Activated CD4-positive, alpha-beta T cell treated with anti-CD3 and anti-CD28 coated beads, Interleukin-2, amount 10 ng/mL, durations not matched to agents 7 days and 5 days (primary cell): ENCODE measurements at places on chromosomes 12 and 14. TPM values are rescaled to one million over a fixed set of nuclear protein-coding genes. Genes with fewer than 3 reads are reported as not detected.
A peak's percentile ranks its signal among the peaks of the same experiment; 100 is the strongest.

DNA sequence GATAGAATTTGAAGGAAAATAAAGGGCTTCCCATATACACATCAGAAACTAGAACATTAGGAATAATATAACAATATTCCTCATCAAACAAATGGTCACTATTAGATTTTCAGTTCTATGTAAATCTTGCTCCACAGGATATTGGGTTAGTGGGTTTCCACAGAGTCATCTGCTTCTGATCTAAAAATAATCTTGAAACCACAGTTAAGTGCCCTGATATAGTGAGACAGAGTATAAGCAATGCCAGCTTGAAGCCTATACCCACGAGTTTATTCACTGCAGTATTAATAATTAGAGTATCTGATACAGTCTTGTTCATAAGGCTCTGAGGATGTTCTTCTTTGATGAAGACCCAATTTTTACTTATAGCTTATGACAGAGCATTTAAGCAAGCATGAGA is 74.5 kb upstream of the ATF7IP start:
- peaks cover 2% of the 10 kb centered on the region for H3K4me1 ChIP-seq
- no peaks in the 10 kb centered on the region for H3K27me3 ChIP-seq
- no peak overlapping the region for H3K27ac ChIP-seq
- DNase-seq, result no peak
- H3K36me3 ChIP-seq, result no peaks in the 10 kb centered on the region

GRCh38 chr14:97723351-97723750 is 926.2 kb downstream of the VRK1 start:
- H3K4me1 ChIP-seq, result peaks cover 90% of the 10 kb centered on the region
- H3K27ac ChIP-seq, result peak overlapping the region; percentile 96
- H3K27me3 ChIP-seq, result no peaks in the 10 kb centered on the region

DNA sequence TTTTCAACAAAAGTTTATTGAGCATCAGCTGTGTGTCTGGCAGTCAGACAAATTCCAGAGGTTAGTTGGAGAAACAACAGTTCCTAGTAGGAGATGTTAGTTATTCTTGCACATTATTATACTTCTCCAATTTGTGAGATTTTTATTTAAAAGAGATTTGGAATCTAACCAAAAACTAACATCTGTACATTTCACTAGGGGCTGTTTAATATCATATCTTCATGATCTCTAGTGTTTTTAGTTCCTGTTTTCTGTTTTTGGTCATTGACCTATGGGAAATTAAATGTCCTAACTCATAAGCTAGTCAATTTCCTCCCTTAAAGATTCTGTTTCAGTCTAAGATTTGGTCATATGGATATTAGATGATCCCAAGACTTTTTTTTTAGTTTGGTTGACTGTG is 34.1 kb upstream of the KLHDC2 start:
- no peak overlapping the region for H3K27ac ChIP-seq
- H3K36me3 ChIP-seq, result no peaks in the 10 kb centered on the region
- no peaks in the 10 kb centered on the region for H3K27me3 ChIP-seq
- DNase-seq, result no peak
- H3K4me3 ChIP-seq, result no peak overlapping the region

DNA sequence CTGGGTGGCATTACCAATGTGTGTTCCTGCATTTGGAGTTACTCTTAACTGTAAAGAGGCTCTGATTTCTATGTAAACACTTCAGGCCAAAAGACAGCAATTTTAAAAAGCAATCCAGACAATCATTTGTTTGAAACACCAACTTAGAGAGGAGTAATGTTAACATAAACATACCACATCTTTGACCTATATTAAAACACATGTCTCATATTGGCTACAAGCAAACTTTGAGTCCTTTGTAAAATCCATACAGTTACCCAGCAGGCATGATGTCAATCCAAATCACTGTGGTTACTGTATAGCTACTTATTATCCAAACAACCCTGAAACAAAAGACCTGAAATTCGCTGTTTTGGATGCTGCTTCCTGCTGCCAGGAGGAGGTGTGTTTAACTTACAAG is 7.5 kb upstream of the G2E3 start:
- peaks cover 3% of the 10 kb centered on the region for H3K4me1 ChIP-seq
- H3K27ac ChIP-seq, result no peak overlapping the region
- H3K4me3 ChIP-seq, result no peak overlapping the region
- no peak for DNase-seq
- peaks cover 25% of the 10 kb centered on the region for H3K27me3 ChIP-seq

DNA sequence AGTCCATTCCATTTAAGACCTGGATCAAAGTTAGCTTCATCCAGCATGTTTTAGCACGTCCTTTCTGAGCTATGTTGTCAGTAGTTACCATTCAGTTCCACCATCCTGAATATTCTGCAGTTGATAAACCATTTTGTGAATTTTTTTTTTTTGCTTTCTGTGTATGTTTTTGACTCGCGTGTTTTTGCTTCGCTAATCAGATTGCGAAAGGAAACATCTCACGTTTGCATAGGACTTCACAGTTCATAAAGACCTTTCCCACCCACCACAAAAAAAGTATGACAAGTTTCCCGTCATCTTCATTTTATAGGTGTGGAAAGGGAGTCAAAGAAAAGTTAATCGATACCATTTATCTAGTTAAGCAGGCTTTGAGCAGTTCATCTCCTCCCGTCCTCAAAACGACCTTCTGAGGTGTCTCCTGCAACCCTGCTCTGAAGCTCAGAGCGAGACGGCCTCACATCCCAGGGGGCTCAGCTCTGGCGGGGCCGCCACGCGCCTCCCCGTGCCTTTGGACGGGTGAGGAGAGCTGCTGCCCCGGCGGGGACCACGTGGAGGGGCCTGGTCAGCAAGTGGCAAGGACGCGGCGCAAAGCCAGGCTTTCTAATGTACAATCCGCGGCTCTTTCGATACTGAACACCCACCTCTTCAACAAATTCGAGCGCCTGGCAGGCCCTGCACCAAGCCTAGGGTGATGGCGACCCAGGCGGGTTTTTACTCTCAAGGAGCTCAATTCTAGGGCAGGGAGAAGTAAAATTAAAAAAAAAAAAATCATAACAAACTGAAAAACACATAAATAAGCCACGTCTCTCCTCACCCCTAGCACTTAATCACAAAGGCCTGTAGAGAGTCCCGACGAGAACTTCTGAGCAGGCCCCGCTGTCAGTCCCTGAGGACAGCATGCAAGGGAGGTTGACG is 988 bp upstream of the TMEM263 start:
- peaks cover 18% of the 10 kb centered on the region for H3K4me1 ChIP-seq
- H3K4me3 ChIP-seq, result peak overlapping the region; percentile 96
- DNase-seq, result no peak
- peaks cover 15% of the 10 kb centered on the region for H3K27me3 ChIP-seq

DNA sequence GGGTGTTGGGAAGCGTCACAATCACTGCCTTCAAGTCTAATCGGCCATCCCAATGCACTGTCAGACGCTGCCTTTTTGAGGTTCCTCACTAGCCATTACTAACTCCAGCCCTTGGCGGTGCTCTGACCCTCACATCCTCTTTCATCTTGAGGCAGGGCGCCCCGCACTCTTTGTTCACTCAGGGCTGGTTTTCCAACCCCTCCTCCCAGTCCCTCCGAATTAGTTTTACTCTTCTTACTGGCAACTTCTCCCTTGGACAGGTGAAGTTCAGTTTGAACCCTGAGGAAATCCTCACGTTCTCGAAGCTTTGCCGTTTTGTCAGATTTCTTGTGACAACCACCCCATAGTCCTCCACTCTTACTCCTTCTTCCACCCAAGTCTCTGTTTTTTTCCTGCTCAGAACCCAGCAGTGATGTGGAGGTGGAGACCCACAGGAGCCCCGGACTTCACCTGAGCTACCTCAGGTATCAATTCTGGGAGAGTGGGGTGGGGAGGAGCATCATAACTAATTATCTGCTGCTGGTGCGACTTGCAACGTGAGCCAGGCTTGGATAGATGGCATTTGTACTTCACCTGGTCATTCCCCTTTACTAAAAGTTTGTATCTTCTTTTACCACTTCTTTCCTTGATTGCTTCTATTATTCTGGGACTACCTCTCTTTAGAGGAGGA is 757 bp downstream of the ZC3H10 start:
- H3K36me3 ChIP-seq, result peaks cover 37% of the 10 kb centered on the region
- H3K4me1 ChIP-seq, result peaks cover 39% of the 10 kb centered on the region
- no peaks in the 10 kb centered on the region for H3K27me3 ChIP-seq
- H3K4me3 ChIP-seq, result peak overlapping the region; percentile 95
- DNase-seq, result no peak

DNA sequence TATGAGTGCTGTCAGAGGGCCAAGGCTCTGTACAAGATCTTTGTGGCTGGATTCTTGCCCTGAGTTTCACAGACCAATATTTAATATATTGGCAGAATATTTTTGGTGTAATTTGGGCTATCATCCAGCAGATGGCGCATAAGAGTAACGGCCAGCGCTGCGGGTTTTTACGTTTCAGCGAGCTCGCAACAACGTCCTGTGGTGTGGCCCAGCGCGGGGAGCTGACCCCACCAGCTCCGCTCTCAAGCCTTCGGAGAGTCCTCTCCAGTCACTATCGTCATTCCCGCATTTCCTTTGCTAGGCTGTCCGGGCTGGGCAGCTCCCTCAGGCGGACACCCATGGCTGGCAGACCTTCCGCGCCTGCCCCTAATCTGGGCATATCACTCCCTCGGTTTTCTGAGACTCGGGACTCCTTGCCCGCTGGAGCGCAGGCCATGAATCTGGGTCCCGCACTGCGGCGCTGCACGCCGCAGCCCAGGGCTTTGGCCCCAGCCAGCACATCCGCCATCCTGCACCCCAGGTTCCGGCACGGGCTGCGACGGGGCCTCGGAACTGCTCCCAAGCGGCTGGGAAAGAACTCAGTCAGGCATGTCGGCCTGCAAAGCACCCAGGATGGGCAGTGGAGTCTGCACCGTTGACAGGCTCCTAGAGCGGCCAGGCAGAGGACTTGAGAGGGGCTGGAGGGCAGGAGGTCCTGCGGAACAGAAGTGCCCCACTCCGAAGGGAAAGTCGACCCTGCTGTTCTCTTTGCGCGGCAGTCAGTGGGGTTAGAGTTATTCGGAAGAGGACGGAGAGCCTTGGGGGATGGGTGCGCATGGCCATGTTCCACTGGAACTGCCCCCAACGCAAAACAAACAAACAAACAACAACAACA is 18.4 kb downstream of the OLR1 start:
- peak overlapping the region; percentile 84 for H3K4me3 ChIP-seq
- H3K36me3 ChIP-seq, result no peaks in the 10 kb centered on the region
- H3K4me1 ChIP-seq, result peaks cover 11% of the 10 kb centered on the region
- DNase-seq, result peak; percentile 65
- H3K27ac ChIP-seq, result peak overlapping the region; percentile 69

GRCh38 chr14:37452323-37452722 is 142.7 kb downstream of the FOXA1 start:
- H3K27ac ChIP-seq, result no peak overlapping the region
- H3K27me3 ChIP-seq, result no peaks in the 10 kb centered on the region
- no peaks in the 10 kb centered on the region for H3K4me1 ChIP-seq
- H3K36me3 ChIP-seq, result no peaks in the 10 kb centered on the region
- no peak for DNase-seq

- no peak for DNase-seq
- H3K4me3 ChIP-seq, result no peak overlapping the region
- H3K36me3 ChIP-seq, result peaks cover 28% of the 10 kb centered on the region
- H3K4me1 ChIP-seq, result no peaks in the 10 kb centered on the region
- H3K27me3 ChIP-seq, result no peaks in the 10 kb centered on the region
- no peak overlapping the region for H3K27ac ChIP-seq
Measured at GRCh38 chr12:26659930-26660329, 173.1 kb downstream of the ITPR2 start.

GRCh38 chr14:104800771-104801519 is at the start of gene ZBTB42:
TSS of gene ZBTB42 (plus strand) at chr14:104801101. CDS start at chr14:104801198, 97 bp downstream.
- H3K4me3 ChIP-seq, result peak within 1 kb of the TSS; percentile 84
- H3K4me1 ChIP-seq, result peaks cover 39% of the 10 kb centered on the region
- H3K27ac ChIP-seq, result peak within 1 kb of the TSS; percentile 84
- DNase-seq, result peak; percentile 80

DNA sequence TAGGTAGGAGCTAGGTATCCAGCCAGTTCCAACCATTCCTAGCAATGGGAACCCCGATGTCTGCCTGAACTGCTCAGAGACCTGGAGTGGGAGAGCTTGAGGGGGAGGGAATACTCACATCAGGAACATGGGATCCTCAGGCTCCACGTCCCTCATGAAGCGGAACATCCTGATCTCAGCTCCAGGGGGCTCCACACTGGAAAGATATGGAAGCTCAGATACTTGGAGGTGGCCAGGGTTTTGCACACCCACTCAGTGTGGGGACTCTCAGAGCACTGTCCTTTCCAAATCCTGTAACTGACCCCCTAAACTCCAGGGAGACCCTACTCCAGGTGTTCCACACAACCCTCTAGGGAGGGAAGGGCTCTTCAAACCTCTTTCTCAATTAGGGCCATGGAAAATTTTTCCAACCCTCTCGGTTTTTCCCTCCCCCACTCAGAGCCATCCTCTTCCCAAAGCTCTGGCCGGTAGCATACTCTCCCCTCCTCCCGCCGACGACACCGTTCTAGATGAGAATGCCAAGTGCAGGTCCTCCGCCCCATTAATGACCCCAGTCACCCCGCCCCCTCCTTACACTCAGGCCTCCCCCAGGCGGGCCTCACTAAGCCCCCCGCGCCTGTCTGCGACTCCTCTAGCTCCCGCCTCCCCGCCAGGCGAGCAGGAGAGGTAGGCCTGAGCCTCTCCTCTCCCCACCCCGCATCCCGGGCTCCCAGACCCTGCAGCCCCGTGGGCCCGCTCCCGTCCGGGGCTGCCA is 597 bp downstream of the MLF2 start:
- peaks cover 25% of the 10 kb centered on the region for H3K4me1 ChIP-seq
- no peaks in the 10 kb centered on the region for H3K27me3 ChIP-seq
- peaks cover 29% of the 10 kb centered on the region for H3K36me3 ChIP-seq
- peak overlapping the region; percentile 89 for H3K4me3 ChIP-seq
- H3K27ac ChIP-seq, result peak overlapping the region; percentile 98

DNA sequence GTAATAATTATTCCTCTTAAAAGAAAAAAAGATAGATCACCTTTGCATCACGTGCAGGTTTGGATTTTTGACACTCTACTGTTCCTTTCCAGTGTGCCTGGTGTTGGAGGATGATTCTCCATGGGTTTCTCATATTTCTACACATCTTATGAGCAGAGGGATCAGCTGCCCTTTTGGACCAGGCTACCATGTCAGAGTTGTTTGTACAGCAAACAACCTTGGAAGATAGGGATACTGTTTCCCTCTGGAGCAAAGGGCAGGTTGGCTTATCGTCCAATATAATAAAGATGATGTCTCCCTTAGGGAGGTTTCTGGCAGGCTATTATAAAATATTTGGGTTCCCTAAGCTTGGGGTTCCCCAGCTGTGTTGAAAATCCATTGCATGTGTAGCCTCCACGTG is 42.1 kb downstream of the DAO start:
- peaks cover 4% of the 10 kb centered on the region for H3K27me3 ChIP-seq
- no peaks in the 10 kb centered on the region for H3K36me3 ChIP-seq
- DNase-seq, result no peak
- H3K27ac ChIP-seq, result no peak overlapping the region
- no peaks in the 10 kb centered on the region for H3K4me1 ChIP-seq
- no peak overlapping the region for H3K4me3 ChIP-seq

GRCh38 chr14:22039938-22040780 is 366.5 kb upstream of the OR4E1 start:
- peak overlapping the region; percentile 76 for H3K4me3 ChIP-seq
- peaks cover 2% of the 10 kb centered on the region for H3K27me3 ChIP-seq
- H3K36me3 ChIP-seq, result no peaks in the 10 kb centered on the region
- DNase-seq, result peak; percentile 65

The KLRG1 gene
- total RNA-seq, result 4.4 TPM

The CISTR gene
- not detected for total RNA-seq

The RASSF9 gene
- not detected for total RNA-seq

The PARP2 gene
- 32.5 TPM for total RNA-seq

The FOS gene
- 28.0 TPM for total RNA-seq
